ENCODE measurements at places on chromosomes 1 and 21. TPM values are rescaled to one million over a fixed set of nuclear protein-coding genes. Genes with fewer than 3 reads are reported as not detected.
A peak's percentile ranks its signal among the peaks of the same experiment; 100 is the strongest.

DNA sequence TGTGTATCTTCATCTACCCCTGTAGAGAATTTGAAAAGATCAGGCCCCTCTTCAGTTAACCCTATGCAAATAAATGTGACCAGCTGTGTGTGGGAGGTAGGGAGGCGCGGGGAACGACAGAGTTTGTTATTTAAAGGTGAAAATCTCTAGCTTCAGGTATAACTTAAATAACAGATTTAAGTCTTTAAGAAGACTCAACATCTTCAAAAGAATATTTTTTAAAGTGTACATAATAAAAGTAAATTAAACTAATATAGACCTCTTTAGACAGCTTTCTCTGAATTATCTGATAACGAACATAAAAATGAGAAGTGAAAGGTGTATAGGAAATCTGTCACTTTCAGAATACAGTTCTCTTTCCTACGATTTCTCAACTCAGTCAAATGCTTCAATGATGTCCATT, 16.0 kb downstream of the ANGPTL3 start:
- no peak for DNase-seq

- DNase-seq: no peak
Measured at GRCh38 chr1:212967801-212968200, 17.5 kb downstream of the VASH2 start.

DNA sequence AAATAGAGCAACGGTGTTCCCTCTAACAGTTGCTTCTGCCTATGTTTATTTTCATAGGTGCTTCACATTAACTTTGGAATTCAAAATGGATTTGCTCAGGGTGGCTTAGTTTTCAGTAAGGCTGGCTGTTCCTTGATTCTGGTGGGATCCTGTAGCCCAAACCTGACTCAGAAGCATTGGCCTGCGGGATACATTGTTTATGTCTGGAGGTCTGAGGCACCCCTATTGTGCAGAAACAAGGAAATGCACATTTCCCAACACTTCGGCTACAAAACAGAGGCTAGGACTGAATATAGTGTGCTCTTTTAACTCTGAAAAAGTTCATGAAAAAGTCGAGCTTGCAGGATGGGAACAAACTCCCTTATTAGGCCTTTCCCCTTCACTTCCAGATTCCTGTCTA, 133.8 kb upstream of the F3 start:
- no peak for DNase-seq

DNA sequence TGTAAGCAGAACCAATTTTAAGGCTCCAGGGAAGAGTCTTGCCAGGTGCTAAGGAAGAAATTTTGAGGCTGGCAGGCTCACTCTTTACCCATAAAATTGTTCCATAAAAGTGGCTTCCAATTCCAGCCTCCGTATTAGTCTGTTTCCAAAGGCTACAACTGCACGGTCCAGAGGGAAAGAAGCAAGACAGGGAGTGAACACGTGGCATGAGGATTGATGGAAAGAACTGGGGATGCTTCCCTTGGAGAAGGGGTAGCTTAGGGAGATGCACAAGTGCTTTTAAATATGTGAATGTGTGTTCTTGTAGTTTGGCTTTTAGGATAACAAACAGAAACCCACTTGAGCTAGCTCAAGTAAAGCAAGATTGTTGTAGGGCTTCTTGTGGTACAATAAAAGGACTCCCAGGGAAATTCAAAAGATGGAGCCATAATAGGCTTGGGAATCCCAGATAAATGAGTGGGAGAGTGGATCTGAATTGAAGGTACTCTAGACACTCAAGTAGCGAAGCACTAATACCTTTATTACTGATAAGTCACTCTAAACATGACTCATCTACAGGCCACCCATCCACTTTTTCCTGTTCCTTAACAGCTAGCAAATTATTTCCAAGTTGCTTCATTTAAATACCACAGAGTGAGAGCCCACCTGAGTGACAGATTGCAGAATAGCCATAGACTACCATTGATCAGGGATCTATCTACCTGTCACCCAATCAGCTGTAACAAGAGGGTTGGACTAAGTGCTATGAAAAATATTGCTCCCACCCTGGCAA, 34.8 kb upstream of the NPL start:
- DNase-seq: no peak

DNA sequence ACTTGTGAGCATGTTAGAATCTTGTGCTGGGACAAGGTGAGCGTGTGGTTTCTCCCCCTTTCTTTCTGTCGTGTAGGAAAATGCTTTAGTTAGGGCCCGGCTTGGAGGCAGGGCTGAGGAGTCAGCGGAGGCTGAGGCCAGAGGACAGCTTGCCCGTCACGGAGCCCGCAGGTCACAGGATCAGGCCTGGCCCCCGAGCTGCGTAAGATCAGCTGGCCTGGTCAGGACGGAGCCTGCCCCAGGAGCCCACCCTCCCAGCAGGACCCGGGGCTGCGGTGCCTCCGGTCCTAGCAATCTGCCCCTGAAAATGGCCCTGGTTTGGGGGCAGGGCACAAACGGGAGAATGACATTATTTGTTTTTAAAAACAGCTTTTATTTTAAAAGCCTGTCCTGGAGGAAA, 52.0 kb downstream of the PRDM16 start:
- no peak for DNase-seq

DNA sequence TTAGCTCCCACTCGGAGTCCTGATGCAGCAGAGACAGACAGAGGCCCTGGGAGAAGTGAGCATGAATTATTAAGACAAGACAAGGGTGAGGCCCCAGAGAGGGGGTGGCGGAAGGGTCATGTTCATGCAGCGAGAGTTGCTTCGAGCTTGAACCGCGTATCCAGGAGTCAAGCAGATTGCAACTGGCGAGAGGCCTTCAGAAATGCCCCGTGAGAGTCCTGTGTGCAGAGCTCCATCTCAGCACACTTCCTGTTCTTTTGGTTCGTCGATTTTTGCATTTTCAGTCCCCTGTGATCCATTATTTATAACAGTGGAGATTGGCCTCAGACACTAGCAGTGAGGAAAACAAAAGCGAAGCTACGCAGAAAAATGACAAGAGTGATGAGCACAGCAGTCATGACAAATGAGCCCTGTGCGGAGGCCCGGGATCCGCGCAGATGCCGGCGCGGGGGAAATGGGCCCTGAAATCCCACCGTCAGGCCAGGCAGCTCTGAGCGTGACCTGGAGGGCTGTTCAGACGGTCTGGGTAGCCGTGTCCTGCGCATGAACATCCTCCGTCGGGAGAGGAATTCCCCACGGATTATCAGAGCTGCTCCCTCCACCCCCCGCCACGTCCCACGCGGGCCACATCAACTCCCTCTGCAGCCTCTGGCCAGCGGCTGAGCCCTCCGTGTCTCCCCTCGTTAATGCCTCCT, 15.0 kb downstream of the PDE9A start:
- DNase-seq: no peak

DNA sequence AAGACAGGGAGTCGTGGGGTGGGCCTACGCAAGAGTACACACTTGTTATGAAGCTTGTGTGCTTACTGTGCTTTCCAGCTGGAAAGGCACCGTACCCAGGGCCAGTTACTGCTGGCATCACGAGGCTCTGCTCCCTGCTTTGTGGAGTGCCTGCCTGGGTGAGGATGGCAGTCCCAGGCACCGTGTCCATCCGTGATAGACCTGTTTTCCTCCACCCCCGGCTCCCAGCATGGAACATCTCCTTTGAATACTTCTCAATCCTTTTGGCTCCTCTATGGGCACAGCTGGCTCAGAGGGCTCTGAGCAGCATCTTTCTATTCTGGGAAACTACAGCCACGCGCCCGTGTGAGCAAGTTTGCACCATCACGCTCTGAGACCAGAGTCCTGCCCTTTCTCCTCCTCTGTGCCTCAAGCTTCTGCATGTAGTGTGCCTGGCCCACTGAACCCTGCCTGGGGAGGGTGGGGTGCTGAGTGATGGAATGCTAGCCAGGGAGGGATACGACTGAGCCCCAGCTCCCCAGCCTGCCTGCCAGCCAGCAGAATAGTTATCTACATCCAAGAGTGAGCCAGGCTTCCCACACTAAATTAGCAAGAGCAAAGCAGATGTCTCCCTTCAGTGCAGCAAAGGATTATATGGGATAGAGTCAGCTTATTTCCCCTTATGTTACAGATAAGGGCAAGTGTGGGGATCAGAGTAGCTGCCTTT, 7.1 kb upstream of the TNR start:
- DNase-seq: no peak

The C1orf94 gene
- not detected for total RNA-seq

DNA sequence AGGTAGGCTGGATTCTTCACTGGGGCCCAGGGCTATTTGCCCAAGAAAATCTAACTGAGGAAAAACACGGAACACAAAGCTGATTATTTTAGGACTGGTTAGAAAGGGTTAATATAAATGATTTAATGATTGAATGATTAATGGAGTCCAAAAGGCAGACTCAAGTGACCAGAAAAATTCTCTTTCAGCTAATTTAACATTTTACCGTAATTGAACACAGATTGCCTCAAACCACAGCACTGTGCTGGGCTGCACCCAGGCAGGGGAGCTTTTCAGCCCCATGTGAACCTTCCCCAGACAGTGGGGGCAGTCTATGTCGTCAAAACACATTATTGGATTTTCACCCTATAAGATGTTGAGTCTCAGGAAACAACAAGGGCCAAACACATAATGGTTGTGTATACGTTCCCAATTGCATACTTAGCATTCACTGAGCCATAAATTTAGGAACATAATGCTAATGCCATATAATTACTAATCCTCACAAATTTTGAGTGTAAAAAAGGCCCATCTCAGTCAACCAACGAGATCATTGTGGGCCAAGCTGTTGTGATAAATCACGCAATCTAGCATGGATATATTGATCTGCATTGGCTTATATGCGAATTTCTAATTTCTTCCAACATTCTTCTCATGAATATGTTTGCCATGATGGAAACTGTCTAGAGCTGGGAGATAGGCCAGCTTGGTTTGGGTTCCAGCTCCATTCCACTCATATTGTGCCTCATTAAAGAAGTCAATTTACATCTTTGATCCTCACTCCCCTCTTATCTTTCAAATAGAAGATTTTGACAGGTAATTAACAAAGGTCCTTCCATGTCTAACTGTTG, 27.7 kb downstream of the DSCAM start:
- DNase-seq: no peak

- no peak for DNase-seq
Measured at GRCh38 chr1:205239078-205239477, 11.3 kb downstream of the TMCC2 start.

GRCh38 chr1:35448344-35448801, 108.8 kb downstream of the KIAA0319L start:
- DNase-seq: no peak

GRCh38 chr21:29678626-29679025, 261.2 kb downstream of the GRIK1 start:
- DNase-seq: no peak

The APH1A gene
- total RNA-seq: 139 TPM

The SEMA6C gene
- 2.0 TPM for total RNA-seq

GRCh38 chr1:229032375-229032774, 238.5 kb upstream of the RAB4A start:
- DNase-seq: no peak

DNA sequence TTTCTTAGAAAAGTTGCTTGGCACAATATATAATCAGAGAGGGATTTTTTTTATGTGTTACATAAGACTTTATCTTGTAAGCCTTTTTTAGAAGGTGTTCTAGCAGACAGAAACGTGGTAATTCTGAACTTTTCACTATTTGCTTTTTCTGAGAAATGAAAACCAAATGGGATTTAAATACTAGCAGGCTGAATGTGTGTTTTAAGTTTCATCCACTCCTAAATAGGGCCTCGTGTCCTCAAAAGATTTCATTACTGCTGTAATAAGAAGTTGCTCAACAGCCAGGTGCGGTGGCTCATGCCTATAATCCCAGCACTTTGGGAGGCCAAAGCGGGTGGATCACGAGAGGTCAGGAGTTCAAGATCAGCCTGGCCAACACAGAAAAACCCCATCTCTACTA, 44.7 kb upstream of the FMO2 start:
- DNase-seq: no peak

GRCh38 chr1:226624526-226624925, 76.0 kb downstream of the STUM start:
- DNase-seq: peak; percentile 34

GRCh38 chr1:116382321-116382720, 9.3 kb downstream of the ATP1A1 start:
- no peak for DNase-seq

- peak; percentile 85 for DNase-seq
Measured at GRCh38 chr1:83999316-83999819, 436 bp upstream of the TTLL7 start.

The DHRS3 gene
- 35.9 TPM for total RNA-seq

GRCh38 chr1:30877205-30877912, 31.2 kb downstream of the SDC3 start:
- DNase-seq: no peak

GRCh38 chr1:101307985-101308689, 71.3 kb downstream of the S1PR1 start:
- DNase-seq: no peak

GRCh38 chr1:44632598-44632997, 41.7 kb downstream of the TMEM53 start:
- DNase-seq: no peak

The TCHH gene
- 1.2 TPM for total RNA-seq

- DNase-seq: peak; percentile 73
Measured at GRCh38 chr1:9066945-9067807, 2.3 kb downstream of the SLC2A5 start.
